ENCODE measurements at places on chromosomes 4 and X.

- DNase-seq = no peak
Measured at GRCh38 chr4:176409627-176410026, 89.9 kb downstream of the SPCS3 start.

GRCh38 chrX:44908827-44909226 lies 35.8 kb downstream of the KDM6A start:
- DNase-seq = no peak

- DNase-seq = no peak
Measured at GRCh38 chrX:115068896-115069295, 51.5 kb upstream of the IL13RA2 start.

DNA sequence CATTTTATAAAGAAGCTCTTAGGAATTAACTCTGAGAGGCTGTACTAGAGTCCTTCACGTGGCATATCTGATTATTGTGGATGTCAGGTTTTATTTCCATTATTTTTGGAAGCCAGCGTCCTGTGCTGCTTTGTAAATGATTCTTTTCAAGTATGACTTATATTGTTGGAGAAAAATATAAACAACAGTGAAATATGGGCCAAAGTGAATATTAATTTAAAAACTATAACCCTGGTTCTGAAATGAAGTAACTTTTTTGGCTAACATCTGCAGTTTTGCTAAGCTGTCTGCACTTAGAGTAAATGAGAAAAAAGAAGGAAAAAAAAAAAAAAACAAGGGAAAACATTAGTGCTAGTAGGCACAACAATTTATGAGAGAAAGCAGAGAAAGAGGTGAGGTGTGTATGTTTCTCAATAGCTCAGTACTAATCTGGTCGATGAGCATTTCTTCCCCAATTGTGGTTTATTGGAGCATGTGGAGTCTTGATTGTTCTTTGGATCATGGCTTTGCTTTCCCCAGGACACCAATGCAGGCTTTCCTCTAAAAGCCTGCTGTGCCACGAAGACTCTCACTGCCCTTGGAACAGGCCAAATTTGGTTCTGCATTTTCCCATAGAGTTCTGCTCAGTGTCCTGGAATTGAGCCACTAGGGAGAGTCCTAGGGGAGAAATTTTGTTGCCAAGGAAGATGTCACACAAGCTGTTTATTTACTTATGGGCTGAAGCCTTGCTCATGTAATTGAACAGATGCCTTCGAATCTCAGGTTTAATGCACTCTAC lies 273.3 kb downstream of the DKK2 start:
- no peak for DNase-seq

DNA sequence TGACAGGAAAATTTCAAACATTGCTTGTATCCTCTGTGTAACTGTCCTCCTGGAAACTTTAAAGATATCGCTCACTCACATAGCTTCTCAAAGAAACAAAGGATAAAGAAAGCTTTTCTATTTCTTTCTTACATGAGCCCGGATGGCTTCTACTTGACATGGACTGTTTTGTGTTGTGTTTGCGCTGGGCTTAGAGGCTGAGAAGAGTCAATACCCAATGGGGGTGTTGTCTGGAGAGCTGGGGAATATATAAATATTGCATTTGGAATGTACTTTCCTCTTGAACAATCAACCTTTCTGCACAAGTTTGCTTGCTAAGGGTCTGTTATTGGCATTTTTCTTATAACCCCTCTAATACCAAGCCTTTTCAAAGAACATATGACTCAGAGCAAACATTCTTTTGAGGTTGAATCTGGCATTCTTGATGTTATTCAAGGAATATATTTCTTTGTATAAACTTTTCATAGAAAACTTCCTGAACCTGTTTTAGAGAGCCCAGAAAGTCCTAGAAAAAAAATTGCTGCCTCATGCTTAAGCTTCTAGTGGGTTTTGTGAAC lies 331.9 kb downstream of the PACRGL start:
- no peak for DNase-seq

DNA sequence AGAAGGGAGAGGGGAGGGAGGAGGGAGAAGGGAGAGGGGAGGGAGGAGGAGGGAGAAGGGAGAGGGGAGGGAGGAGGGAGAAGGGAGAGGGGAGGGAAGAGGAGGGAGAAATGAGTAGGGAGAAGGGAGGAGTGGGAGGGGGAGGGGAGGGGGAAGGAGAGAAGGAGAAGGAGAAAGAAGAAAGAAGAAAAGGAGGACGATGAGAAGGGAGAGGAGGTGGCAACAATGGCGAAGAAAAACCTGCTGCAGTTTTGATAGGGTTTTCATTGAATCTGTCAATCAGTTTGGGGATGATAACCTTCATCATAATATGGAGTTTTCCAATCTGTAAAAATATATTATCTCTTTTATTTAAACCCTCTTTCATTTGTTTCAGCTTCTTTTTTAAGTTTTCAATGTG lies 185.2 kb downstream of the ADAM29 start:
- DNase-seq = no peak

DNA sequence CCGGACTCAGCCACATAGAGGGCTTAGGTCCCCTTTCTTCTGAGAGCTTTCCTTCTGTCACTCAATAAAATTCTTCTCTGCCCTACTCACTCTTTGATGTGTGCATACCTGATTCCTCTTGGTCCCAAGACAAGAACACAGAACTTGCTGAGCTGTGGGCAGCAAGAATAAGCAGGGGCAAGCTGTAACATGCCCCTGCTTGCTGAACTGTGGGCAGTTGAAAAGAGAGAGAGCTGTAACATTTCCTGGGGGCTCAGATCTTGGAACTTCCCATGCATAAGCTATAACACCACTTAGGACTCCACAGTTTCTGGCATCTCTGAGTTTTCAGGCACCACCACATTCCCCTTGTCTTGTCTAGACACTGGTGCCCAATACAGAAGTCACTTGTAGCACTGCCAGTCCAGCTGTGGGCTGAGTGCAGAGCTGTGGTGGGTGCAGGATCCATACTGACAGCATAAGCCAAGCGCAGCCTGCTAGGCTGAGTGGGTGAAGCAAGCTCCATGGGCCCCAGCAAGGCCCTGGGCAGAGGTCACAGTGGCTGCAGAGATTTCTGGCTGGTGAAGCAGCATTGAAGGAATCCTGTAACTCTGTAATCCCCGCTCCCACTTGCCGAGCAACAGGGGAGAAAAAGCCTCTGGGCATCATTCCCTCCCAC lies 241.2 kb downstream of the PCDH10 start:
- no peak for DNase-seq

- no peak for DNase-seq
Measured at GRCh38 chr4:139913995-139914598, 239.9 kb downstream of the MAML3 start.

DNA sequence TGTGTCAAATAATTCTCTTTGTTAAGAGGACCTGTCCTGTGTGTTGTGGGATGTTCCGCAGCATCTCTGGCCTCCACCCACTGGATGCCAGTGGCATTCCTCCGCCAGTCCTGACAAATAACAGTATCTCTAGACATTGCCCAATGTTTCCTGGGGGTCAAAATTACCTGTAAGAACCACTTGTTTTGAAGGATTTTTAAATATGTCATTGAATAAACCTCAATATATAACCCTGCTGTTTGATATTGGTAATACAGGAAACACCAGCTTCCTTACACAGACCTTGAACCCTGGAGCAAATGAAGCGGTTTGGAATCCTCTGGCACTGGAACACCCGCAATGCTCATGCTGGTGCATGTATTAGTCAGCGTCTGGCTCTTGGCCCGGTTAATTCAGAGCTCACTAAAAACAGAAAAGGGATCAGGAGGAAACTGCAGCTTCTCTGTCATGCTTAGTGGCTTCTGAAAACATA lies 101.3 kb downstream of the TBL1X start:
- no peak for DNase-seq

GRCh38 chr4:17489721-17490120 lies 22.2 kb downstream of the QDPR start:
- no peak for DNase-seq

- DNase-seq = no peak
Measured at GRCh38 chr4:38898245-38898644, 30.6 kb downstream of the FAM114A1 start.

DNA sequence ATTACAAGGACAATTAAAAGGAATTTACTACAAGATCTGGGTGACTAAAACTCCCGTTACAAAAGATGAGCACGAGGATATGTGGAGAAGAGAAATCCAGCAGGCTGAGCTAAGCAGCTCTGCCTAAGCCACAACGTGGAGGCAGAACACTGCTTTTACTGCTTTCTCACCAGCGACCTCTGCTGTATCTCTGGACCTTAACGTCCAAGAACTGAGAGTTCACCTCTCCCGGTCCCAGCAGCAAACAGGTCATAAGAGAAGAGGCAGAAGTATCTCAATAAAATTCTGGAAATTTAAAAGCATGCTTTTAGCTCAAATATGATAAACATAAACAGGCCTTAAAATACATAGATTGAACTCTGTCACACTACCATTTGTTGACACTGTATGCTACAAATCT lies 81.0 kb downstream of the ADGRA3 start:
- DNase-seq = no peak

GRCh38 chr4:103002551-103002950 lies 17.0 kb downstream of the SLC9B1 start:
- DNase-seq = no peak

DNA sequence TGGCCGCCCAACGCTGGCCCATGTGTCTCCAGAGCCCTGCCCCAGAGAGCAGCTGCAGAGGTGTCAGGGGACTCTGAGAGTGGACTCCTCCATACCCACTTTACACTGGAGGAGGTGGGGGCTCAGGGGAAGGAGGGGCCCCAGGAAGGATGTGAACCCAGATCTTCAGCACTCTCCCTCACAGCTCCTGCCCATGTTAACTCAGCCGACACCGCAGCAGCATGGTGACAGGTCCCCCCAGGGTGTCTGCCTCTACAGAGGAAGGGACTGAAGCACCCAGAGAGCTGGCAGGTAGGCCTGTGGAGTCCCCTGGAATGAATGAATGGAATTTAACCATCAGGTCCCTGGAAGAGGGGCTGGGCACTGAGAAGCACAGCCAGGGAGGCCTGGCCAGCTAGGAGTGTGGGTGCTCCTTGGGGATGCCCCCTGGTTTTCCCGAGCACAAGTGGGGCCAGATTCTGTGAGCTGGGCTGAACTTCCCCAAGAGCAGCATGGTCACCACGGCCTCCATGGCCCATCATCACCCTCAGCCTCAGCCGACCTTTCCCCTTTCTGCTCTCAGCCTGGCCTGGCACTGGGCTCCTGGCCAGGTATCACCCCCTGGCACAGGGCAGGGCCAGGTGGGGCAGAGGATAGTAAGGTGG lies 21.9 kb downstream of the SH3BP2 start:
- no peak for DNase-seq

- DNase-seq = no peak
Measured at GRCh38 chr4:72376901-72377300, 192.1 kb downstream of the ADAMTS3 start.

GRCh38 chrX:124726881-124727280 lies 380.5 kb downstream of the SH2D1A start:
- no peak for DNase-seq

GRCh38 chr4:122830426-122831095 lies 3.9 kb downstream of the FGF2 start:
- DNase-seq = no peak

GRCh38 chr4:5971078-5971450 lies 47.2 kb downstream of the C4orf50 start:
- no peak for DNase-seq

DNA sequence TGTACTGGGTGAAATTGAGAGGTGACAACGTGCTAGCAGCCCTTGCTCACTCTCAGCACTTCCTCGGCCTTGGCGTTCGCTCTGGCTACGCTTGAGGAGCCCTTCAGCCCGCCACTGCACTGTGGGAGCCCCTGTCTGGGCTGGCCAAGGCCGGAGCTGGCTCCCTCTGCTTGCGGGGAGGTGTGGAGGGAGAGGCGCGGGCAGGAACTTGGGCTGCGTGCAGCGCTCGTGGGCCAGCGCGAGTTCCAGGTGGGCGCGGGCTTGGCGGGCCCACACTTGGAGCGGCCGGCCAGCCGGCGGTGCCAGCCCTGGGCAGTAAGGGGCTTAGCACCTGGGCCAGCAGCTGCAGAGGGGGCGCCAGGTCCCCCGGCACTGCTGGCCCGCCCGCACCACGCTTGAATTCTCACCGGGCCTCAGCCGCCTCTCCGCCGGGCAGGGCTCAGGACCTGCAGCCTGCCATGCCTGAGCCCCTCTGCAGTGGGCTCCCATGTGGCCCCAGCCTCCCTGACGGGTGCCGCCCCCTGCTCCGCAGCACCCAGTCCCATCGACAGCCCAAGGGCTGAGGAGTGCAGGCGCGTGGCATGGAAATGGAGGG lies 249.5 kb upstream of the ETNPPL start:
- DNase-seq = no peak

GRCh38 chr4:152996111-152996571 lies 60.0 kb downstream of the FHDC1 start:
- DNase-seq = no peak

- peak; percentile 3 for DNase-seq
Measured at GRCh38 chr4:102263024-102263787, 82.1 kb downstream of the SLC39A8 start.

GRCh38 chr4:75101906-75102786 lies 169.2 kb downstream of the PARM1 start:
- peak; percentile 24 for DNase-seq

DNA sequence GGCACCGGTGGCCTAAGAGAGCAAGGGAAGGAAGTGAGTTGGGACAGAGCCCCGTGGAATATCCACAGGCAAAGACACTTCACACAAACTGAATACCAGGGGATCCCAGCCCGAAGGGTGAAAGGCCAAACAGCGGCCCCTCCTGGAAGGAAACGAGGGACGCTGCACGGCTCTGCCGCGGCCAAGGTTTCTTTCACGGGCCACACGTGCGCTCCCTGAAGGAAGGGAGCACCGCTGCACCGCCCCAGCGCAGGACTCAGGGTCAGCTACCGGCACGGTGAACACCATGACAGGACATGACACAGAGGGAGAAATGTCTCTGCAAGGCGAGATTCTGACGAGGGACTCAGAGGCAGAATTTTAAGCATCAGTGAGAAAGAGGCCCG lies 31.5 kb upstream of the GTPBP6 start:
- no peak for DNase-seq

DNA sequence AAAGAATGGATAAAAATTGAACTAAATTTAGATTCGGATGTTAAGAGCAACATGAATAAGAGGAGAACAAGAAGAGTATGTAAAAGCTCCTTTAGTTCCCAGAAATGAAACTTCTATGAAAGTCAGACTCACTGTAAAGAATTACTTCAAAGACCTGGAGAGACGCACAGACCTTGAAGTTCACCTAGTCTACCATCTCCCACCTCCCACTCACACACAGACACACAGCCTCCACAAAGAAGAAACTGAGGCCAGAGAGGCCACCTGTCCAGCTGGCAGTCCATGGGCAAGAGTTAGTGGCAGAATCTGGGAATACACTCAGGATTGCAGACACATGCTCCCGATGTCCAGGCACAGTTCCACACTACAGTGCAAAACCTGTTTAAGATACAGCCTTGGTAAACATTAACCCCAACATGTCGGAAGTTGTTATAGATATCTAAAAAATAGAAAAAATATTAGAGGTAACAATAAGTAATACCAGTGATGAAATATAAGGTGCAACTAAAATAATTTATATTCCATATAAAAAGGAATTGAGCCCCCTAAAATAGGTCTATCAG lies 288.8 kb downstream of the INPP4B start:
- no peak for DNase-seq

GRCh38 chr4:108947526-108947925 lies 184.7 kb upstream of the ETNPPL start:
- no peak for DNase-seq
